Stimulated activated CD8-positive, alpha-beta memory T cell treated with anti-CD3 and anti-CD28 coated beads, Interleukin-2, amount 100 ng/mL, for 1 hour (primary cell): ENCODE measurements at places on chromosomes 5 and 9.

DNA sequence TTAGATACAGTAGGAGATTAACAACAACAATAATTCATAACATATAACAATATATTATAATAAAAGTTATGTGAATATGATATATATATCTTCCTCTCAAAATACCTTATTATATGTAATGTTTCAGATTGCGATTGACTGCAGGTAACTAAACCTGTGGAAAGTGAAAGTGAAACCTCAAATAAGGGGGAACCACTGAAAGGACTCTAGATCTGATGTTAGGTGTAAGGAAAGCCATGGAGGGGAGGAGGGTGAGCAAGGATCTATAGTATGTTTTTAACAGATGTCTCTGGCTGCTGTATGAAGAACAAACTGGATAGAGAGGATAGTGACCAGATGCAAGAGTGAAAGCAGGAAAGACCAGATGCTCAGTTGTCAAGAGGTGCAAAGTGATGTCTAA lies 5.8 kb upstream of the FSTL4 start:
- no peak for DNase-seq

DNA sequence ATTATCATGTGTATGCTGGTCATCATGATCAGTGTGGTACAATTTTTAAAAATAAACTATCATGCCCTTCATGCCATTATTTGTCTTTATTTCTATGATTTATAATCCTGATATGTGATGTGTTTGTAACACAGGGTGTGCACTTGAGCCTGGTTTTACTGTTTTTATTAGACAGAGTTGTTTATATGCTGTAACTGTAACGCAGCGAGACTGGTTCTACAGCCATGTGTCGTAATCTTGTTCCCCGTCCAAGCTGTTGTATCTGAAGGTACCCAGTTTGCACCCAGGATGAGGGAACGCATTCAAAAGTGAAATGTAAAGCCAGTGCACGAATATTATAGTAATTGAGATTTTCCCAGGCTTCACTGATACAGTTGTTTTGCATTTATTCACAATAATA lies 28.2 kb downstream of the SNX18 start:
- DNase-seq: no peak

- DNase-seq: no peak
Observed at GRCh38 chr9:71632776-71633175, 135.5 kb downstream of the CEMIP2 start.

GRCh38 chr5:125722550-125722949 lies 700.7 kb upstream of the GRAMD2B start:
- no peak for DNase-seq

GRCh38 chr5:135955525-135955924 lies 742 bp upstream of the LECT2 start:
- no peak for DNase-seq

DNA sequence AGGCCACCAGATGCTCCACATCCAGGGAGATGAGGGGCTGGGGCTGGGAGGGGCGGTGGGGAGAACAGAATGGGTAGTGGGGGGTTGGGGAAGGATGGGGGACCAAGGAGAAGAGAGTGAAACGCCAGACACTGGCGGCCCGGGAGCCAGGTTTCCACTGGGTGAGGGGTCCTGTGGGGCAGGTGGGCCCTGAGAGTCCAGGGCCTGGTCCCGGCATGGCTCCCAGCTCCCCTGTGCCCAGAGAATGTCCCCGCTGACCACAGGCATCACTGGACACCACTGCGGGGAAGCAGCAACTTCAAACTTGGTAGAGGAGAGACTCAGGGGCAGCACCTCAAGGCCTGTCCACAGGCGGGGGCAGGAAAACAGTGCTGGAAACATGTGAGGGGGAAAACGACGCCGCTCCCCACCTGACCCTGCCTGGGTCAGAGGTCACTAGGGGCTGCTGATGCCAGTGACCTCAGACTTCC lies 13.2 kb downstream of the NINJ1 start:
- no peak for DNase-seq

- no peak for DNase-seq
Observed at GRCh38 chr5:1400211-1400855, 44.9 kb downstream of the SLC6A3 start.
